Kidney (tissue), 22 donors: ENCODE measurements at places on chromosomes 1 and 21. TPM values are rescaled to one million over a fixed set of nuclear protein-coding genes. Genes with fewer than 3 reads are reported as not detected.

DNA sequence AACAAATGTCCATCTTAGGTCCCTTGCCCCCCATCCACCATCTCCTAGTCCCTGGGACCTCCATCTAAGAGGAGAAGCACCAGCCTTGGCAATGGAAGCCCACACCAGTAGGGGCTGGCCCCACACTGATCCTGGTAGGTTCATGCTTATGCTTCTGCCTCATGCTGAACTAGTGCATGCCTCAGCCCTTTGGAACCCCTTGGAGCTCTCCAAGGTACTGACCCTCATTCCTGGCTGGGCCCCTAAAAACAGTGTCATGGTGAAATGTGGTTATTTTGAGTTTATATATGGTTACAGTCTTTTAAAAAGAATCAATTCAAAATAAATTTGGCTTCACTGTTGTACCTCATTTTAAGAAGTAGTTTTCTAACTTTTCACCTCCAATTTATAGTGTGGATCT is 108.3 kb downstream of the HIVEP3 start:
- H3K27ac ChIP-seq: no peak overlapping the region
- no peak for DNase-seq
- no peaks in the 10 kb centered on the region for H3K27me3 ChIP-seq

DNA sequence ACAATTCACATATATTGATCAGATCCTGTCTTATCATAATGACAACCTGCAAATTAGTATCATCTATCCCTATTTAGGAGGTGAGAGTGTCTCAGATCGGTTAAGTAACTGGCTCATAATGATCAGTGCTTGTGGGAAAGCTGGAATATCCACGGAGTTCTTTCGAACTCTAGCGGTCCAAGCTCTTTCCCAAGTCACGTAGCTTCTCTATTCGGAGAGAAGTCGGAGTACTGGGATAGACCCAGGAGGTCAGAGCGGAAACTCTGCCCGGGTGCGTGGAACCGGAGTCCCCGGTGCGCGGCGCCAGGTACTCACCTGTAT is 339 bp downstream of the PTGS2 start:
- DNase-seq: no peak
- no peaks in the 10 kb centered on the region for H3K27me3 ChIP-seq
- H3K27ac ChIP-seq: peak overlapping the region; percentile 83
- H3K36me3 ChIP-seq: no peaks in the 10 kb centered on the region

DNA sequence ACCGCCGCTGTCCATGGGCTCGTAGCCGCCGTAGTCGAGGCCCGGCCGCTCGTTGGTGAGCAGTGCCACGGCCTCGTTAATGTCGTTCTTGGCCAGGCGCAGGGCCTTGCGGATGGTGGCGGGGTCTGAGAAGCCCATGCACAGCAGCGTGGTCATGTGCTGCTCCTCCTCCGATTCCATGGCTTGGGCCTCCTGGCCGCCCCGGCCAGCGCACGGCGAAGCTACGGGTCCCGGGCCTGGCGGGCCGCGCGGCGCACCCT is 300 bp downstream of the USP24 start:
- H3K4me3 ChIP-seq: peak overlapping the region; percentile 68
- H3K27me3 ChIP-seq: no peaks in the 10 kb centered on the region
- no peaks in the 10 kb centered on the region for H3K36me3 ChIP-seq
- H3K4me1 ChIP-seq: no peaks in the 10 kb centered on the region

- no peak overlapping the region for H3K27ac ChIP-seq
- H3K4me3 ChIP-seq: no peak overlapping the region
- H3K4me1 ChIP-seq: no peaks in the 10 kb centered on the region
- H3K36me3 ChIP-seq: no peaks in the 10 kb centered on the region
These were observed 11.8 kb downstream of the DPH5 start for GRCh38 chr1:101013776-101014175.

DNA sequence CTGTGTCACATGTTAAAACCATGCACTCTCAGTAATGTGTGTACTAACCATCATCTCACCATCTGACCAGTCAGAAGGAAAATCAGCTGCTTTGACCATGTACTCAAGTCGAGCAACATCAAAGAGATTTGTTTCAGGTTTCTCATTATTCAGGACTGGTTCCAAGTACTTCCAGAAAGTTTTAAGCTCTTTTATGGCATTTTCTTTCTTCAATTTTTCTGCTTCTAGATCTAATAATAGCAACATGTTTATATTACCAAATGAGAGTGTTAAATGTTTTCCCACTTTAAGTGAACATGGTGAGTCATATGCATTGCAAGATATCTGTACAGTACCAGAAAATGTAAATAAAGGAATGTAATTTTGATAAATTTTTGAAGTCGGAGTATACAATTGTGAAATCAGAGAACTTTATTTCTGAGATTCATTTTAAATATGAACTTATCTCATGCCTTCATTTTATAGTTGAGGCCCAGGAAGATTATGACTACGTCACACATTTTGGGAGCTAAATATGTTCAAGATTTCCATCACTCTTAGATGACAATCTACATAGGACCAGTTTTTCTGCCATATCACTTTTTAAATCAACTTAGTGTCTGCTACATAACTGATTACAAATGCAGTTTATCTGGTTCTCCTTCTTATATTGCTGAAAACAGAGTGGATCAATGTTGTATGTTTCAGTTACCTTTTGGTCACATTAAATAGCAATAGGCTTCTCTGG is 87.2 kb downstream of the SPAG17 start:
- H3K4me1 ChIP-seq: no peaks in the 10 kb centered on the region
- H3K27me3 ChIP-seq: no peaks in the 10 kb centered on the region
- H3K4me3 ChIP-seq: no peak overlapping the region
- no peak for DNase-seq
- H3K27ac ChIP-seq: no peak overlapping the region

- H3K4me3 ChIP-seq: no peak overlapping the region
- no peaks in the 10 kb centered on the region for H3K4me1 ChIP-seq
- no peaks in the 10 kb centered on the region for H3K36me3 ChIP-seq
- H3K27me3 ChIP-seq: no peaks in the 10 kb centered on the region
- no peak overlapping the region for H3K27ac ChIP-seq
These were observed 41.8 kb upstream of the LRRC52 start for GRCh38 chr1:165501970-165502348.

GRCh38 chr1:209805341-209805781 is 581 bp downstream of the IRF6 start:
- DNase-seq: no peak
- H3K27ac ChIP-seq: peak overlapping the region; percentile 86
- peaks cover 3% of the 10 kb centered on the region for H3K4me1 ChIP-seq
- peak overlapping the region; percentile 74 for H3K4me3 ChIP-seq
- H3K27me3 ChIP-seq: no peaks in the 10 kb centered on the region

- H3K4me3 ChIP-seq: no peak overlapping the region
- H3K27me3 ChIP-seq: no peaks in the 10 kb centered on the region
- no peak overlapping the region for H3K27ac ChIP-seq
- no peak for DNase-seq
- no peaks in the 10 kb centered on the region for H3K4me1 ChIP-seq
These were observed 63.2 kb downstream of the DIRAS3 start for GRCh38 chr1:67987046-67987799.

GRCh38 chr1:213163278-213163711 is 112.3 kb downstream of the RPS6KC1 start:
- H3K36me3 ChIP-seq: no peaks in the 10 kb centered on the region
- H3K27ac ChIP-seq: no peak overlapping the region
- H3K27me3 ChIP-seq: no peaks in the 10 kb centered on the region

GRCh38 chr1:56473582-56474270 is 105.6 kb downstream of the PLPP3 start:
- H3K27me3 ChIP-seq: no peaks in the 10 kb centered on the region
- no peak for DNase-seq
- peaks cover 4% of the 10 kb centered on the region for H3K4me1 ChIP-seq
- H3K27ac ChIP-seq: no peak overlapping the region
- H3K36me3 ChIP-seq: no peaks in the 10 kb centered on the region
- H3K4me3 ChIP-seq: no peak overlapping the region

DNA sequence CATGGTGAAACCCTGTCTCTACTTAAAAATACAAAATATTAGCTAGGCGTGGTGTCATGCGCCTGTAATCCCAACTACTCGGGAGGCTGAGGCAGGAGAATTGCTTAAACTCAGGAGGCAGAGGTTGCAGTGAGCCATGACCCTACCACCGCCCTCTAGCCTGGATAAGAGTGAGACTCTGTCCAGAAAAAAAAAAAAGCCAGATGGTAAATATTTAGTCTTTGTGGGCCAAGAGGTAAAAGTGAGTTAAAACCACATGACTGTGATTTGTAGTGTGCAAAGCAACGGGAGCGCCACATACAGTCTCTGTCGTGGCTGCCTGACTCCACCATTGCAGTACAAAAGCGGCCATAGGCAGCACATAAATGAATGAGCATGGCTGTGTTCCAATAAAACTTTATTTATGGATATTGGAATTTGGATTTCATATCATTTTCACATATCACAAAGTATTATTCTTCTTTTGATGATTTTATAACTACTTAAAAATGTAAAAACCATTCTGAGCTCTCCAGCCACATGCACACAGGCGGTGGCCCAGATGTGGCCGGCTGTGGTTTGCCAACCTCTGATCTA is 51.8 kb upstream of the CASZ1 start:
- no peak overlapping the region for H3K27ac ChIP-seq
- no peaks in the 10 kb centered on the region for H3K4me1 ChIP-seq
- no peak overlapping the region for H3K4me3 ChIP-seq
- H3K27me3 ChIP-seq: no peaks in the 10 kb centered on the region
- DNase-seq: no peak

Gene TFAP2E
- polyA plus RNA-seq: 0.28 TPM

Gene CHRM3
- polyA plus RNA-seq: 1.4 TPM

Gene VAV3
- polyA plus RNA-seq: 61.6 TPM

Gene PROK1
- not detected for polyA plus RNA-seq

Gene CITED4
- 21.7 TPM for polyA plus RNA-seq

Gene SYT2
- 0.15 TPM for polyA plus RNA-seq
